H54 (cell line): ENCODE measurements at places on chromosomes 16 and 17.

- no peak for DNase-seq
Measured at GRCh38 chr16:12896562-12896961, 4.8 kb upstream of the SHISA9 start.

GRCh38 chr16:88678224-88678979 is 7.9 kb downstream of the SNAI3 start:
- no peak for DNase-seq

DNA sequence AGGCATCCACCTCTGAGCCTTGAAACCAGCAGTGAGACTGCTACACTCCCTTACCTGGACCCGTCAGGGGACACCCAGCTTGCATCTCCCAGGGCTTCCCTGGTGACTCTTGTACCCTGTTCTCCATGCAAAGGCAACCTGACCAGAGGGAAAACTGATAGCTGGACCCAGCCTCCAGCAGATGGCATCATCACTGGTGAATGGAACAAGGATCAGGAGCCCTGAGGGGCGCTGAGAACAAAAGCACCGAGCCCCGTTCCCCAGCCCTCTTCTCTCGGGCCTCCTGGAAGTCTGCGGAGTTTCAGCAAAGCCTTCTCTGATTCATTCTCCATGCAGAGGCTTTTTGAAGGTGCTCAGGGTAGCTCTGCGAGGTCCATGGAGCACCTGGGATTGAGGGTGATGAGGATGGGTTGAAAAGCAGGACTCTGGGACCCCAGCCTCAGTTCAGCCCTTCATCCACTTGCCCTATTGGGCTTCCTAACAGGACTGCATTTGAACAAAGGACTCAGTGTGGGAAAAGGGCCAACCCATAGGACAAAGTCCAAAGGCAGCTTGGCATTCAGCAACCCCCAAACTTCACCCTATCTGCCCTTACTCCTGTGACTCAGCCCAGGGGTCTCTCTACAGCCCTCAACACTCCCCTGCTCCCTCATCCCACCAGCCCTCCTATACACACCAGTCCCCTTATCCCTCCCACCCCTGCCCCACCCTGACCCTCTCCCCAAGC is 45.0 kb upstream of the LHX1 start:
- DNase-seq = no peak

DNA sequence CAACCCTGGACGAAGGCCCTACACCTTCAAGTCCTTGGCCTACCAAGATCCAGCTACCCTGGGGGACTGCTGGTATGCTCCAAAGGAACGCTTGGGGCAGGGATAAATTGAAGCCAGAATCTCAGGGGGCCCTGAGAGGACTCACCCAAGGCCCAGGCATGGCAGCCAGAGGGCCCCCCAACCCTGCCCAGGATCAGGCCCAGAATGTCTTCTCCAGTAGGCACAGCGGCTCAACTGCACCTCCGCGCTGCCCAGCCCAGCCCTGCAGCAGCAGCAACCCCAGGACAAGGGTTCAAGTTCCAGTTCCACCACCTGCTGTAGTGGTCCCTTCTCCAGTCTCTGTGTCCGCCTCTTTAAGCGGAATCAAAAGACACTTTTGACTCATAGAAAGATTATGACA is 2.2 kb downstream of the TFAP4 start:
- DNase-seq = no peak

DNA sequence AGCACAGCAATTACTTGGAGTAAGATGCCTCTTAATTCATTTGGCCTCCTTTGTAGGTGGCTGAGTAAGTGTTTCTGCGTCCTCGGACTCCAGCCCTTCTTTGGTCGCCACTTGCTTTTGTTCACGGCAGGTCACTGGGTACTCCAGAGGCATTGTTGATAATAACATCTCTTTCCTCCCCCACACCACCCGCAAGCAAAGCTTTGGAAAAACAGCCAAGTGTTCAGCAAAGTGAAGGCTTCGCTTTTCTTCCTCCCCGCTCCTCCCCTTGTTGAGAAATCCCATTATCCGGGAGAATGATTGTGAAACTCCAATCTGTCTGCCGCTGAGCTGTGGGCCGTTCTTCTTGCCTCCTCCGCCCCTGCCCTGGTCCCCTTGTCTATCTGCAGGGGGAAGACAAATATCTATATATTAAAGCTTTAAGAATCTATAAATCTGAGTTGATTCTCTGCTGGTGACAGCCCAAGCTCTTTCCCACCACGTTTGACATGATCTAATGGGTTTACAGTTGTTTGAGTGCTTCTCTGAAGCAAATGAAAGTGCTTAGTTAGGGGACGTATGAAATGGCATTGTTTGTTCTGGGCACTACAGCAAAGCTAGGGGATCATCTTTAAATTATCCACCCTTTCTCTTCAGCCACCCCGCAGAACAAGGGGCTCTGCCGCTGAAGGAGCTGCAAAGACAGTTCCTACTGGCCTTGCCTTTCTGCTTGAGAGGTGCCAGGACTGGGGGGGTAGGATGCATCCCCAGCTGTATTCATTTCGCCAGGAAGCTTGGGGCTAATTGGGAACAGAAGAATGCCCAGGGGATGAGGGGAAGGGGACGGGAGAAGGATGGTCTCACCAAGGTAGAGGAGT is 167.1 kb downstream of the CCDC182 start:
- DNase-seq = no peak

DNA sequence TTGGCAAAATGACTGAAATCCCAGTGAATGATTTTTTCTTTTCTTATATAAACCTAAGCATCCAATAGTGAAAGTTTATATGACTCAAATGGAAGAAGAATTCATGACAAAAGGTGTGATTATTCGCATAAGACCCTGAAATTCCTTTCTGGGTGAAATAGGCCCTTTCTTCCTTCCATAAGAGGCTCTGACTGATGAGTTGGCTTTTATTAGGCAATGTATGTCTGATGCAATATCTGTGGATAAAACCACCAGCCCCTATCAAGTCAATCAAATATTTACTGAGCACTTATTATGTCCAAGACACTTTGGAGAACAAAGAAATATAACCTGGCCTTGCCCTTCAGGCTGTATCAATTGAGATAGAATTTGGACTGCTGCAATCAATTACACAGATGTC is 316.6 kb downstream of the CDH13 start:
- DNase-seq = no peak

GRCh38 chr17:16900288-16900882 is 71.5 kb downstream of the TNFRSF13B start:
- no peak for DNase-seq

DNA sequence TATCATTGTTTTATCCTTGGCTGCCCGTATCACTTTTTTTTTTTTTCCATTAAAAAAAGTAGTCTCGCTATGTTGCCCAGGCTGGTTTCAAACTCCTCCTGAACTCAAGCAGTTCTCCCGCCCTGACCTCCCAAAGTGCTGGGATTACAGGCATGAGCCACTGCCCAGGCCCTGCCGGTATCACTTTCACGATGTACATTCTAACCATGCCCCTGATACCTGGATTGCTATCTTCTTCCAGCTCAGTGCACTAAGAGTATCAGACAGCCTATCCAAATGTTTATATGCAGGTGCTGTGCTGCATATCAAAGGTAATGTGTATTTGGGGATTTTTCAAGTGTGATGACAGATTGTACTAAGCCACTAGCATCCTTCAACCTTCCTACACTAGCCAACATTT is 14.2 kb downstream of the MOSMO start:
- no peak for DNase-seq

- DNase-seq = no peak
Measured at GRCh38 chr17:9958586-9959281, 53.7 kb upstream of the RCVRN start.

DNA sequence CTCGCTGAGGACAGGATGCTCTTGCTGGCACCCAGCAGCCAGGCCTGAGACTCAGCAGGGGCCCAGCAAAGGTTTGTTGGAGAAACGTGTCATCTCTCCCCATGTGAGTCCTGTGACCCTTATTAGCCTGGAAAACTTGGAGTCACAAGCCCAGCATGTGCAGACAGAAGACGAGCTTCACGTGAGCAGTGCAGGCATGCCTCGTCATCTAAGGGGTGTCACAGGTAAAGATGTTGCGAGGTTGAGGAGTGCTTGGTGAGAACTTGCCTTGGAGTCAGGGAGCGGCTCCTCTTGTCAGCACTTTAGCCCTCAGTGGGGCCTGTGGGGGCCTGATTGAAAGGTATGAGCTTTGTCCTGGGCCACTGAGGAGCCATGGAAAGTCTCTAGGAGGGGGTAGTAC is 2.1 kb upstream of the CTRL start:
- DNase-seq = no peak

DNA sequence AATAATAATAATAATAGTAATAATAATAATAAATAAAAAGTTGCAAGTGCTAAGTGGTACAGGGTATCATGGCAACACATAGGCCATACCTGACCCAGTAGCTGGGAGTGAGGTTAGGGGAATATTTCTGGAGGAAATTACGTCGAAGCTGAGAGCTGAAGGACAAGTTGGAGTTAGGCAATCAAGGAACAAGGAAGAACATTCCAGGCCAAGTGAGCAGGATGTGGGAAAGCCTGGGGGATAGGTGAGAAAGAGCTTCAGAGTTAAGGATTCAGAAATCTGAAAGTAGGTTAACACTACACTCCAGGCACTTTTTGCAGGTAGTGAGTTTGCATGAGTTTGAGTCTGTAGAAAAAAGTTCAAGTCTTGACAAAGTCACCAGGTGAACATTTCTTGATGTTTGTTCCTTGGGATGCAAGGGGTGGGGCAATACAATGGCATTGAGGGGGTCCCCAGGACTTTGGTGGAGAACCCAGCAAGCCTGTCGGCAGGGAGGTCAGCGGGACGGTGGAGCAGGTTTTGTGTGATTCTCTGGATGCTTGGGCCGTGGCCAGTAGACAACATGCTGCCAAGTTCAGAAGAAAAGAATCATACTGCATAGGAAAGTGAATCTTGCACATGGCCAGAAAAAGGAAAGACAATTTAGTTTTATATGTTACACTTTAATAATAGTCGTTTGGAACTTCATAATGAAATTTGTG is 27.7 kb upstream of the MPHOSPH6 start:
- no peak for DNase-seq

DNA sequence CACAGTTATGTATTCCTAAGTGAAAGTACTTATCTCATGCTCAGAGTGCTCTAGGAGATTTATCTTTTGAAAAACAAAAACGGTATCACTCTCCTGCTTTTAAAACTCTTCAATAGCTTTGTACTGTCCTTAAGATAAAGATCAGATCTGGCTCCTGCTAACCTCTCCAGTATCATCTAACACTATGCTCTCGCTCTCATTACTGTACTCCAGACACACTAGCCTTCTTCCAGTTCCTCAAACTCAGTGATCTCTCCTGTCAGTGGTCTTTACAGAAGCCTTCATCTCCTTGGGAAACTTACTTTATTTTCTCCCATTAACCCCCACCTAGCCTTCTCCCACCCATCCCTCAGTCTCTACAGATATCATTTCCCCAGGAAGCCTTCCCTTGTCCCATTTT is 10.1 kb downstream of the ULK2 start:
- DNase-seq = no peak
